Stimulated activated CD4-positive, alpha-beta T cell treated with anti-CD3 and anti-CD28 coated beads, Interleukin-4, amount 100 ng/mL, for 48 hours (primary cell): ENCODE measurements at places on chromosomes 3 and 15.

- no peak for DNase-seq
Measured at GRCh38 chr3:10373686-10374261, 52.9 kb upstream of the SEC13 start.

DNA sequence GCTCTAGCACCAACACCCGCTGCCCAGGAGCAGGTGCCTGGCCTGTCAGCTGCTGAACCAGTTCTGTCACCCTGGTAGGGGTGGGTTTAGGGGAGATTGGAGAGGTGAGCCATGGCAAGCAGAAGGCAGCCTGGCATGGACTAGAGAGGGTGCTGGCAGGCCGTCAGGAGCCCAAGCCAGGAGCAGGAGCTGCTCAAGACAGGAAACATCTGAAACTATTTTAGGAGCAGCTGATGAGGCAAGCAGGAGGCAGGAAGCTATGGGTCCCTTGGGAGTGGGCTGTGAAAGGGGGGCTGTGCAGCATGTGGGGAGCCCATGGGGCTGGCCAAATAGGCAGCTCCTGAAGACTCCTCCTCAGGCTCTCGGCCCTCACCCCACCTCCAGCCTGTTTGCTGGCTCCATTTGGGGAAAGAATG lies 2.3 kb downstream of the INKA1 start:
- DNase-seq: no peak

- DNase-seq: no peak
Measured at GRCh38 chr3:90132197-90132596, 1024.8 kb downstream of the EPHA3 start.

GRCh38 chr3:134810850-134811249 lies 15.8 kb downstream of the EPHB1 start:
- DNase-seq: no peak

DNA sequence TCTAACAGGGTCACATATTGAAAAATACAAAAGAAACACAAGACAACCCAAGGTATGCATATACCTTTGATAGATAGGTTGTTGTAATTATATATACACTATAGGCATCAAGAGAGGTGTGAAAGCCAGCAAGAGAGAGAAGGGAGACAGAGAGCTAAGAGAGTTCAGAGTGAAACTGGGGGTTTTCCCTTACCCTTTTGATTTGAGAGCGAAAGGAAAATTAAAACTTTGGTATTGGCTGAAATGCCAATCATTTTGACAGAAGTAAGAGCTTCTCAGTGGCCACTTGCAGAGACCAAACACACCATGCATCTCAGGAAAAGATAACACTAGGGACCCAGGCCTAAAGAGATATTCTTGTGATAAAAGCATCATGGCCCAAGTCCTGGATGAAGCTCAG lies 183.6 kb downstream of the SHOX2 start:
- DNase-seq: no peak

GRCh38 chr3:72655723-72656122 lies 192.5 kb downstream of the SHQ1 start:
- no peak for DNase-seq

GRCh38 chr3:115099986-115100571 lies 47.0 kb downstream of the ZBTB20 start:
- DNase-seq: no peak

- no peak for DNase-seq
Measured at GRCh38 chr15:66909381-66909890, 156.0 kb upstream of the SMAD3 start.
